Kidney epithelial cell (primary cell): ENCODE measurements at places on chromosomes 12 and 14. TPM values are rescaled to one million over a fixed set of nuclear protein-coding genes. Genes with fewer than 3 reads are reported as not detected.

GRCh38 chr12:105659355-105660075 is 329.0 kb downstream of the C12orf75 start:
- peak; percentile 14 for DNase-seq

- peak; percentile 79 for DNase-seq
Observed at GRCh38 chr14:55446833-55447232, 6.4 kb upstream of the TBPL2 start.

- DNase-seq, result no peak
Observed at GRCh38 chr12:64525461-64526160, 73.7 kb downstream of the TBK1 start.

- no peak for DNase-seq
Observed at GRCh38 chr12:57237596-57237931, 8.1 kb downstream of the SHMT2 start.

DNA sequence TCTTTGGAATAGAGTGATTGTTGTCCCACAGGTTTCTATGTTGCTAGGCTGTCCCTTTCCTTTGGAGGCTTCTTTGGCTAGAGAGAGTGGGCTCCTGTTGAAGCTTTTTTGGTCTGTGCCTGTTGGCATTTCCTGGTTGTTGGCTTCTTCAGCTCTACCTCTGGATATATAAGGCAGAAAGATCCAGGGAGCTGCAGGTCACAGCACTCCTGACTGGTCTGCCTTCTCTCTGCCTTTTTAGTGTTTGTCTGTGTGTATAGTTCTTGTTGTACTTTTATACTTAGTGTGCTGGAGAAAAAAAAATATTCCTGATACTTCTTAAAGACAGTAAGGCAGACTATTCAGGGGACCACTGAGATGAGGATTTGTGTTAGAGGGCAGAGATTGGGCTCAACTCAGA is 202.7 kb downstream of the FBXL14 start:
- DNase-seq, result no peak

SMIM41 gene
- total RNA-seq, result 0.34 TPM in 1 of 2 replicates, not detected in the other

ACSM4 gene
- not detected in 2 replicates for total RNA-seq

- DNase-seq, result peak; percentile 44
Observed at GRCh38 chr14:42994051-42994736, 1387.5 kb downstream of the LRFN5 start.

PLBD1 gene
- 6.3 and 6.6 TPM in 2 replicates for total RNA-seq

RPS6KL1 gene
- total RNA-seq, result 20.0 and 20.7 TPM in 2 replicates

- DNase-seq, result no peak
Observed at GRCh38 chr14:88798156-88798555, 5.4 kb upstream of the EML5 start.

GRCh38 chr14:22872833-22873520 is 1.4 kb downstream of the LRP10 start:
- DNase-seq, result no peak

GPR132 gene
- 1.7 and 1.9 TPM in 2 replicates for total RNA-seq

ST8SIA1 gene
- 0.14 and 0.21 TPM in 2 replicates for total RNA-seq

CD9 gene
- 241 and 248 TPM in 2 replicates for total RNA-seq

DNA sequence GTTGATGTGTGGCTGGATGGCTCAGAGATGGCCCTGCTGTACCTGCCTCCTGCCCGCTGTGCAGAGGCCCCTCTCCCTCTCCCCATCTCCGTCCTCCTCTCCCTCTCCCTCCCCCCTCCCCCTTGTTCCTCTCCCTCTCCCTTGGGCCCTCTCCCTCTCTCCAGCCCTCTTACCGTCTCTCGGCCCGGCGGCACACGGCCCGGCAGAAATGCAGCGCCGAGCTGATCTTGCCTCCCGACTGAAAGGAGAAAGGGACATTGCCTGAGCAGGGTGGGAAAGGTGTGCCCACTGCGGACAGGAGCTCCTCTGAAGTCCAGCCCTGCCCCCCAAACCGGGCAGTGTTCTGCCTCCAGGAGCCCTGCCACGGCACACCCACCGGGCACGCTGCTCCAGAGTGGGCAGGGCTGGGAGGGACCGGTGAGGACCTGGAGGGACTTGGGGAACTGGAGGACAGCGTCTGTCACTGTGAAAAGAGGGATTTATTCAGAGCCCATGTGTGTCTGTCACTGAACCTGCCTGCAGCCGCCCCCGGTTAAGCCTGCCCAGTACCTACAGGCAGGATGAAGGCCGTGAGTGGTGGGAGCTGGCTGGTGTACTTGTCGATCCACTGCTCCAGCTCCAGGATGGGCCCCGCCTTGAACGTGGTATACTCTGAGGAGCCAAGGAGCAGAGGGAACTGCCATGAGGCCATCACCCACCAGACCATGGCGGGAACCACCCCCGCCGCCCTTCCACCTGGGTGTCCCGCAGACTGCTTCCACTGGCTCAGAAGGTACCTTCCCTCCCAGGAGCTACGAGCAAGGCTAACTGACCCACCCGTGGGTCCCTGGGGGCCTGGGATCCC is 12.2 kb downstream of the MMAB start:
- DNase-seq, result no peak

DNA sequence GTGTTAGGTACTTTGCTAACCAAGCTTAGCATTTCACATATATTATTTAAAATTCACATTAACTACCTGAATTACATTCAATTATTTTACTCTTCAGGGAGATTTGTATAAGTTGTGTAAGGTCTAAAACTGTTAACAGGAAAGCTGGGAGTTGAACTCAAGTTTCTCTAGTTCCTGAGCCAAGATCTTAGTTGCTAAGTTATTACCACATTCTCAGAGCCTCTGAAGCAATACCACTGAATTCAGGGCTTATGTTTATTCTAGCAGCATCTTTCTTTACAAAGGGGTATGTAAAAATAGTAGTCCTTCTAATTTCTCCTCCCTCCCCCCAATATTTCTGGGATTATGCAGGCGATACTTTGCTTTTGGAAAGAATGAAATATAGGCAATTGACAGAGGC is 786.8 kb downstream of the DIO2 start:
- no peak for DNase-seq

DNA sequence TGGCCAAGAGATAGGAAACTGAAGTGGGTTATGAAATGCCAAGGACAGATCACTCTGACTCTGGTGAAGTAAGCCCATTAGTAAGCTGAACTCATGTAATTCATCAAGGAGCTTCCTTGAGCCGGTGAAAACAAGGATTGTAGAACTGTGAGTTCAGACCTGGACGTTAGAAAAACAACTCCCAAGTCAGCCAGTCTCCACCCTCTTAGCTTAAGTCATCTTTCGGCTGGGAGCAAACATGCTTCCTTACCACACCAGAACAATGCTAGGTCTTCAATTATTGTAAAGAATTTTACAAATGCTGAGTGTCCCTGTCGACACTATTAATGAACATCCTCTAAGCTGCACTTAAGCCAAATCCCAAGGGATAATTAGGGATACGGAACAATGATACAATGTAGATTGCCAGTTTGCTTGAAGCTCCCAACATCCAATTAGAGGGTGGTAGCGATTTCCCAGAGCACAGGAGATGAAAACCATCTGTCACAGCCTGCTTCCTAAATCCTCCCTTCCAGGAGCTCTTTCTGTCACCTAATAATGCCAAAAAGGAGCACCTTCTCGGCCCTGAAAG is 45.7 kb upstream of the VASH1 start:
- no peak for DNase-seq

DNA sequence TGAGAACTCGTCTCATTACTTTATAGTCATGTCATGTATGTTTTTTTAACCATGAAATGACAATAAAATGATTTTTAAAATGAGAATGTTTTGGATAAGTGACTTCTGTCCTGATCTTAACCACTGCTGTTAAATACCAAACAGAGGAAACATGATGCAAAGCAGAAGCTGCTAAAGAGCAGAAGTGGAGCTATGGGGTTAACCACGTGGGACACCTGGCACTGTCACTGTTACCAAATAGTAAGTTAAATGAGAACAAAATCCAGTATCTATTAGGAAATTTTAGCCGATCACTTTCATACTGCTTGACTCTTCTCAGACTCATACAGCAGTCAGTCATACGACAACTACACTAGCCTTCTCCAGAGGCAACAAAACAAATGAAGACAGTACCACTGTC is 82.4 kb downstream of the SCAF11 start:
- DNase-seq, result no peak

ANG gene
- total RNA-seq, result 0.14 and 1.1 TPM in 2 replicates

GRCh38 chr14:104228716-104229533 is 90.5 kb downstream of the KIF26A start:
- DNase-seq, result no peak

GRCh38 chr12:112456029-112456428 is 37.3 kb downstream of the PTPN11 start:
- DNase-seq, result no peak

CABP1 gene
- total RNA-seq, result not detected in 2 replicates

SLCO1B3 gene
- not detected in 2 replicates for total RNA-seq

ARHGAP5 gene
- 86.3 and 105 TPM in 2 replicates for total RNA-seq

- DNase-seq, result no peak
Observed at GRCh38 chr12:11651381-11651780, 1.9 kb downstream of the ETV6 start.

LRTM2 gene
- not detected in 2 replicates for total RNA-seq

GRCh38 chr14:61528591-61529021 is 166.7 kb upstream of the HIF1A start:
- DNase-seq, result peak; percentile 85

ARMH4 gene
- total RNA-seq, result 4.1 and 4.2 TPM in 2 replicates

MYBPC1 gene
- total RNA-seq, result not detected in 2 replicates

GRCh38 chr14:22780105-22780679 is 13.7 kb downstream of the OXA1L start:
- no peak for DNase-seq

DNA sequence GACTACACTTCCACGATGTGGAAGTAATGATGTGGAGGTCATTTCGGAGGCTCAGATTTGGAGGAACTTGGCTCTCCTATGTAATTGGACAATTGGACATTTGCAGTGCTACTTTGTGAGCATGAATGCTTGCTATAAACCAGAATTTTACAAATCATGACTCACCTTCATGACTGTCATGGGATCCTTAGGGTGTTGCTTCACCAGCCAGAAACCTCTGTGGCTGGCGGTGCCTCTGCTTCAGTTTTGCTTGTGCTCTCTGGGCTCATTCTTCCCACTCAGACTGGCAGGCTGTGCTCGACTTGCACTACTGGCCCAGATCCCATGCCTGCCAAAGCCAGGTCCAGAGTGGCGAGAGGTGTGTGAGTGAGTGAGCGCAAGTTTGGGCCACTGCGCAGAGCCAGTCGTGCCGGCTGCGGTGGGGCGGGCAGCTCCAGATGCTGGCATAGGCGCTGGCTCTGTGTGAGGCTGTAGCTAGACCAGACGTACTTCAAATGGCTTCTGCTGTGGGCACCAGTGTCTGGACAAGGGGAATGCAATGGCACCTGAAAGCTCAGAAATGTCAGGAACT is 387.8 kb downstream of the AEBP2 start:
- DNase-seq, result no peak

DNA sequence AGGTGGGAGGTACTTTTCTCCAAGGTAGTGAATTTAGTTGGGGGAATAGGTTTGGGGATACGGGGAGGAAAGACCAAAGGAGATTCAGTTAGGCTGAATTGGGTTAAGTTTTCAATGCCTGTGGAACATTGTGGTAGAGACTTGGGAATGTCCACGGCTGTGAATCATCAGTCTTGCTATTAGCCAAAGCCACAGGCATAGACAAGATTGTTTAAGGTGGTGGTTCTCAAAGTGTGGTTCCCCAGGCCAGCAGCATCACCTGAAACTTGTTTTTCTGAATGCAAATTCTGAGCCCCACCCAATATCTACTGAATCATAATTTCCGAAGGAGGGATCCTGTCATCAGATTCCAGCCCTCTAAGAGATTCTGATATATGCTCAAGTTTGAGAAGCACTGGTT is 316.2 kb downstream of the EGLN3 start:
- DNase-seq, result no peak

KSR2 gene
- total RNA-seq, result 0.14 and 0.29 TPM in 2 replicates

TMTC2 gene
- 6.4 and 7.6 TPM in 2 replicates for total RNA-seq

DNA sequence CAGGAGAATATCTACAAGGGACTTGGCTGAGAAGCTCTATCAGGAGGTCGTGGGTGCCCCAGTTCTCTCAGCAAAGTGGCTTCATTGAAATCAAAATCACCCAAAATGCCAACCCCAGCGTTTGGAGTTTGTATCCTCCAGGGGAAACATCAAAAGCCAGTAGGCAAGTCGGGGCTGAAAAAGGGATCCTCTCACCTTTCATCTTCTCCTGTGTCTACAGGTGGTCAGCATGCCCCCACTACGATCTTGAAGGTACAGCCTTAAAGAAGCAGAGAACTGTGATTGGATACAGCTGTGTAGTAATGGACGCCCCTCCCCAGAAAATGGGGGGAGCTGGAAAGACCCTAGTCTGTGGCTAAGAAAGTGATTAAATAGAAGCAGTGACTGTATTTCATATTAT is 22.2 kb downstream of the HRK start:
- no peak for DNase-seq

OLR1 gene
- not detected in 2 replicates for total RNA-seq

FOXG1 gene
- total RNA-seq, result 0.17 TPM in 1 of 2 replicates, not detected in the other

GRCh38 chr12:95484524-95484923 is 10.6 kb downstream of the METAP2 start:
- DNase-seq, result no peak

GRCh38 chr12:1500095-1500801 is 94.1 kb downstream of the FBXL14 start:
- DNase-seq, result no peak

TMBIM6 gene
- 588 and 603 TPM in 2 replicates for total RNA-seq

GRCh38 chr12:88529531-88530488 is 50.5 kb downstream of the KITLG start:
- no peak for DNase-seq

GRCh38 chr12:90058704-90059103 is 350.1 kb upstream of the ATP2B1 start:
- peak; percentile 34 for DNase-seq

DNA sequence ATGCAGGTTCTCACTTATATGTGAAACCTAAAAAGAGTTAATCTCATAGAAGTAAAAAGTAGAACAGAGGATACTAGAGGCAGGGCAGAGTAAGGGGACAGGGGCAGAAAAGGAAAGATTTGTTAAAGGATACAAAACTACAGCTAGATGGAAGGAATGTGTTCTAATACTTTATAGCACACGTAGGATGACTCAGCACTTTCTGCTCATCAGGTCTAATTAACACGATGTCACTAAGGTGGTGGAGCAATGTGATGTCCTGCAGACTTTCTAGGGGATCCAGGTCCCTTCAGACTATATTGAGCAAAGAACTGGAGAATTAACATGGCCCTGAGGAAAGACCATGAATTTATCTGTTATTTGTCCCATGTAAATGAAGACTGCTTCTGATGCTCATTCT is 80.8 kb upstream of the CMKLR1 start:
- DNase-seq, result no peak

MFAP5 gene
- 2.8 and 15.8 TPM in 2 replicates for total RNA-seq
